ENCODE measurements at places on chromosomes 7 and 10.

DNA sequence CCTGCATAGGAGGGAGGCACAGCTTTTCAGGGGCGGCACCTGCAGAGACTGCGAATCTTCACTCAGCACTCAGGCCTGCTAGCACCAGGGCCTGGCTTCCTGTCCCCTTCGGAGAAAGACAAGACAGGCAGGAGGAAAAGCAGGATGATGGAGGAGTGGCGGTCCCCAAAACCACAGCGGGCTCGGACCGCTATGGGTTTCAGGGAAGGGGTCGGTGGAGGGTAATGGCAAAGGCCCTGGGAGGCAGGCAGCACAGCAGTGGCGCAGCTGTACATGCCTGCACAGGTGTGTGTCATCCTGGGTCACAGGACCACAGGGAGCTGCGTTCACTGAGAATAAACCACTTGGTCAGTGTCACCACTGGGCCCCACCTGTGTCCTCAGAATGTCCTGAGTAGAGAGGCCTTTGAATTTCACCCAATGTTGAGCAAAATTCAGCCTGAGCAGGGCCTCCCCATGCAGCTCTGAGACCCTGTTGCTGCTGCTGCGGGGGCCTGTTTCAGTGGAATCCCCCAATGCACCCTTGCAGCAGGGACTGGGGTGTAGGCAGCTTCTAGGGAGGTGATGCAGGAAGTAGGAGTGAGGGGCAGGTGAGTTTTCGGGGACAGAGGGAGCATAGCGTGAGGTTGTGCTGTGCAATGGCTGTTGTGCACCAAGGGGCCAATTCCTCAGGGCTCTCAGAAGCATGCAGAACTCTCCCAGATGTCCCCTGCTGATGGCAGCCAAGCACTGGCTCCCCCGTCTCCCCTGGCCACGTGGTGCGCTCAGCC is 90.6 kb upstream of the PPP2R2D start:
- DNase-seq = no peak

DNA sequence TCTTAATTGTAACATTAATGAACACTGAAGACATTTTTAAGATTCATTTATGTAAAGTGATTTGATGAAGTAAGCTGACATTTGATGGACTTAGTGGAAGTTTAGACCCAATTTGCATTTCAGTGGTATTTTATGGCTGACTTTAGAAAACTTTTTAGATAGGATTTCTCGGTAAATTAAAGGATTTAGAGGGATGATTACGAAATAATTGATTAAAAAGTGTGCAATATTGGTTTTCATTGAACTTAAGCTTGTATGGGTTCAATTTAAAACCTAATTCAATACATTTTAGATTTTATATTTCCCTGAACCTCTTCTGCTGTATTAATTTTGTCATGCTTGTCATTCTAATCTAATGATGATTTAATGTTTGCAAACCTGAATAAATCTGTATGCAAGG is 135.1 kb downstream of the SDK1 start:
- DNase-seq = no peak

DNA sequence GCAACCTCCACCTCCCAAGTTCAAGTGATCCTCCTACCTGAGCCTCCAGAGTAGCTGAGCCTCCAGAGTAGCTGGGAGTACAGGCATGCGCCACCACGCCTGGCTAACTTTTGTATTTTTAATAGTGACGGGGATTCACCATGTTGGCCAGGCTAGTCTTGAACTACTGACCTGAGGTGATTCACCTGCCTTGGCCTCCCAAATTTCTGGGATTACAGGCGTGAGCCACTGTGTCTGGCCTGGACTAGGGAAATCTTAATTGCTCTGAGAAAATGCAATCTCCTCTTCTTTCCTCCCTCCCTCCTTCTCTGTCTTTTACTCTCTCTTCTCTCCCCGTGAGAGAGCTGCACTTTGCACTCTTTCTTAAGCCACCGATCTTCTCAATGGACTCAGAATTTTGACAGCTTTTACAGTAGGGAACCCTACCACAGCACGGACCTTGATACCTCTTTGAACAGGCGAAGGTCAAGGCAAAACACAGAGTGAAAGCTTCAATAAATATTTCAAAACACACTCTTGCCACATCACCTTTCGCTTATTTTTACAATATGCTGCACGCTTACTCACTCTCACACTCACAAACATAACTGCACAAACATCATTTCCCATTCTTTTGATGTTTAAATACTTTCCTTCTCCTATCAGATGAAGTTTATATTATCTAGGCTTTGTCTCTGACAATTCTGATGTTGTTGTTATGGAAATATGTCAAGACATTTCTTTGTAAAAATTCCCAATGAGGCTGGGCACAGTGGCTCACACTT is 173.4 kb upstream of the NRP1 start:
- no peak for DNase-seq

DNA sequence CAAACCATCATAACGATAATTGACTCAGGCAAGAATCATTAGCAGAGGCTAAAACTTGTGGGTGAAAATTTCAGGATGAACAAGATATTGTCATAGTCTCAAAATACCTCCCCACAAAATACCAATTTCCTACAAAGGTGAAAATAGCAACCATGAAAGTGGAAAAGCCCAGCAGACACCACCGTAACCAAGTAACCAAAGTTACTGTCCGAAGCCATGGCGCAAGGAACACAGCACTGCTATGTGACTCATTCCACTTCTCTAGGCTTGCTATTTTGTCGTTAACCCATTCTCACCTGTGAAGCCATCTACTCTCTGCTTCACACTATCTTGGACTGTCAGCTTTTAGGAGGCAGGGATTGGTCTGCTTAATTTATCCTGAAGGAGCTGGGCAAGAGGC is 113.8 kb upstream of the CACUL1 start:
- DNase-seq = no peak

DNA sequence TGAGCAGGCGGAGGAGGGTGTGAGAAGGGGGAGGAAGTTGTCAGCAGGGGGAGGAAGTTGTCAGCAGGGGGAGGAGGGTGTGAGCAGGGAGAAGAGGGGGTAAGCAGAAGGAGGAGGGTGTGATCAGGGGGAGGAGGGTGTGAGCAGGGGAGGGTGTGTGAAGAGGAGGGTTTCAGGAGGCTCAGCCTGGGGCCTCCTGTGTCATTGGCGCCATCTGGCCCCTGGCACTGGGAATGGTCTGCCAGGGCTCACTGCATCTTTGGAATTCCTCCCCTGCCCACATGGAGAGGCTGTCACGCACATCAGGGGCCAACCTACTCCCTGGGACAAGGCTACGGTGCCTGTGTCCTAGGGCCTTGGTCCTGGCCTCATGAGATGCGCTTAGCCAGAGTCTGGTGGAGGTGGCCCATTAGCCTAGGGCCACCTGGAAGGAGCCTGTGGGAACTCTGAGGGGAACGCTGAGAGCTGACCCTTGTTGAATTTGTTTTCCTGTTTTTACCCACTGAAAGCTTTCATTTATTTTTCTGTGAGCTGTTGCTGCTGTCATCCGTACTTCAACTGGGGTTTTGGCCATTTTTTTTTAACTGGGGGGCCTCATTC is 18.0 kb downstream of the CAMK2B start:
- no peak for DNase-seq

- DNase-seq = no peak
Measured at GRCh38 chr7:34022626-34023025, 117.3 kb downstream of the BMPER start.

GRCh38 chr7:93036807-93037206 is 81.0 kb downstream of the SAMD9 start:
- DNase-seq = peak; percentile 70

DNA sequence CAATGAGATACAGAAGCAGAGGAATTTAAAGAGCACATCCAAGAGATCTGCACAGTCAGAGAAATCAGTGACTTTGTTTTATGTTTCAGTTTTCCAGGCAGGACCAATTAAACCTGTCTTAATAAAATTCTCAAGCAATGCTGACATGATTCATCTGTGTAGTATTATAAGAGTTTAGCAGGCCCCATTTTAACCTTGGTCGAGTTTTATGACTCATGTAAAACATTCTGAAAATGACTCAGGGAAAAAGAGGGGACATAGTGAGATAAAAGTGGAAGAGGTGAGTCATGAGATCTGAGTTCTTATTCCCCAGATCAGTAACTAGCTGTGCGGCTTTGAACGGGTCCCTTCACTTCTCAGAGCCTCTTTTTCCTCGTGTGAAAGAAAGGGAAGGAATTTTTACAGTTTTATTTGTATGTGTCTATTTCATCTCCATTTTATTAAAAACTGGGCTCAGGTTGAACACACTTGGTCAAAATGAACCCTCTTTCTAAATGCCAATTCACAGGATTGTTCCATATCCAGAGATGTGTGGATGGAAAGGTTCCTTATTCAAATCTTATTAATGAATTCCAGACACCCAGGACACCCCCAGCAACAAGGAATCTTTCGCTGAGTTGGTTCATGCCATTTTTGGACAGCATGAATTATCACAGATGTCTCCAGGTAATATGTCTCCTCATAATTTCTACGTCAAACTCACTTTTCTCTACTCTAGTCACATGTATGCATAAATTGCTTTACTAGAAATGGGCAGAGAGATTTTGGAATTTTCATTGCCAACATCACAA is 143.2 kb downstream of the JAZF1 start:
- peak; percentile 35 for DNase-seq

GRCh38 chr10:71964743-71965515 is 734 bp downstream of the CHST3 start:
- DNase-seq = no peak

DNA sequence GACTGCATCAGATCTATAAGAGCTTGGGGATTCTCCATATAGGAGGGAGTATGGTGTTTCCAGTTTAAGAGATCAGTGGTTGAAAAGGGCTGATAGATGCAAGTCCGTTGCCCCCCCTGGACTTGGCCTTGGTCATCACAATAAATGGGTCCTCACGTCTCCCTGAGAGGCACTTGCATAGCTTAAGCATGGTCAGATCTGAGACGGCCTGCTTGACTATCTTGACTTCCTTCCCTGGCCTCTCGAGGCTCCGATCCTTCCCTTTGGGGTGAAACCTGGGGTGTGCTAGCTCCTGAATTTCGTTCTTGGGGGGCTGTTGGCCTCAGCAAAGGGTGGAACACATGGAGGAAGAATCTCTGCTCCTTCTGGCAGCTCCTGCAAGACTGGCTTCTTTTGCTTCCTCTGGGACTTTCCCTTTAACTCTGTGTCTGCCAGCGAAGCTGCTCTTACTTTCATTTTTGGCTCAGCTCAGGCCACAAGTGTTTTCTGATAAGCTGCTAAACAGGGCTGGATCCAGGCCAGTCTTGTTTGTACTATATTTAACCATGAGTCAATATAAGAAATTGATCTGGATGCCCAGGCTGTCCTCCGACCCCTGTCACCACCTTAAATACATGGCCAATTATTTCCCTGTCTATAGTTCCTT is 11.2 kb upstream of the ZNF485 start:
- DNase-seq = peak; percentile 80

DNA sequence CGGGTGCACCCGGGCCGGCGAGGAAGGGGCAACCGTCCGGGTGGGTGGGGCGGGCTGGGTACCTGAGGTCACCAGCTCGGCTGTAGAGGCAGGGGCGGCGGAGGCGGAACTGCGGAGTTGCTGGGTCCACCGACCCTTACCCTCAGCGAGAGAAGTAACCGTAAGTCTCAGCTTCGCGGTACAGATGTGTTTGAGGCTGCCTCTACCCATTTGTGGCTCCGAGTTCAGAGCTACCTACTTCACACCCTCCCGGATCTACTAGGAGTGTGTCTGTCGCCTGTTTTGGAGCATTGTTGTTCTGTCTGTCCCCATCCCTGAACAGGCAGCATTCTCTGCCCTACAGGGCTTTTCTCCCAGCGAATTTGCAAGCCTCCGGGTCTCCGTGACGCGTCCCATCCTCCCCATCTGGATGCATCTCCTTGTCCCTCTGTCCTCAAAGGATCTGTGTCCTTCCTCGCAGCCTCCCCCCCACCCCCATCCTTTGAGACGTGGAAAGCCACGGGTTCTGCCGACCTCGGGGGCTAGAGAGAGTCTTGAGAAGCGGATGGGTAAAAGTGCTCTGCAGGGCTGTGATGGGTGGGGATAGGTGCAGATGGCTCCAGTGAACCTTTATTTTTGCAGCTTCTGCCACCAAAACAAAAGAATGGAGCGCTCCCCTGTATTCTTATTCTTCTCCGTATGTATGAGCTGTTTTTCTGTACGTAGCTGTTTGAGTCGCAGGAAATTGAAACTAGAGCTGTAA is 757 bp downstream of the ANKIB1 start:
- no peak for DNase-seq

GRCh38 chr7:23907012-23907411 is 197.0 kb downstream of the STK31 start:
- no peak for DNase-seq

DNA sequence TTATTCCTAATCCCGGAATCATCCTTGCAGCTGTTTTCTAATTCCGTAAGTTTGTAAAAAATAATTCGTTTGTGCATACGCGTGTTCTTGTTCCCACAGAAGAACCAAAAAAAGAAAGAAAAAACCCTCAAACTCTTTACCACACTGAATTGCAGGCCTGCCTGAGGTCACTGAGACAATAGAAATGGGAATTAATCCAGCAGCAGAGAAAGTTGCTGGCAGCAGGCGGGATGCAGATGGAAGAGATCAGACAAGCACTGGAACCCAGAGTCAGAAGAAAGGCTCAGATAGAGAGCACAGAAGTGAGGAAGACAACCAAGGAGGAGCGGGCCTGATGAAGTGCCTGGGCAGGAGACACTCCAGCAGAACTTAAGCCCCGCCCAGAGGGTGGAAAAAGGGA is 141.5 kb upstream of the VWC2 start:
- no peak for DNase-seq

DNA sequence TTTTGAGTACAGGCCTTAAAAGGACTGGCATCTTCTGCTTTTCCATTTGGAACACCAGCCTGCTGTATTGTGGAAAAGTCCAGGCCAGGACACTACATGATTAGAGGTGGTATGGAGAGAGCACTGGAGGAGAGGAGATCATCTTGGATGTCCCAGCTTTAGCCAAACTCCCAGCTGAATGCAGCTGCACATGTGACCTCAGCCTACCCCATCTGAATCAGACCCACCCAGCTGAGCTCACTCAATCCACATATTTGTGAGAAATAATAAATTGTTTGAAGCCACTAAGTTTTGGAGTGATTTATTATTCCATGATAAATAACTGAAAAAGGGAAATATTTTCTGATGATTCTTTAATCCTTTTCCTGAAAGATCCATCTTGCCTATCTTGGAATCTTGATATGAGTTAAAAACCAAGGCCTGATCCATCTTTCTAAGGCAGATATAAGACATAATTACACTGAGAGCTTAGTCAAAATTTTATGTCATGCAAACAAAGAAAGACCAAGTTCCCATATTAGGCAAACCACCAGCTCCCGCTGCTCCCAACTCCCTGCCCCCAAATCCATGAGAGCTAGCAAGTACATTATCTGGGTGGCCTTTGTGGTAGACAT is 55.1 kb upstream of the TRIL start:
- DNase-seq = no peak

Measured in GM12864 (cell line).